ENCODE measurements at places on chromosomes 16 and 17.

DNA sequence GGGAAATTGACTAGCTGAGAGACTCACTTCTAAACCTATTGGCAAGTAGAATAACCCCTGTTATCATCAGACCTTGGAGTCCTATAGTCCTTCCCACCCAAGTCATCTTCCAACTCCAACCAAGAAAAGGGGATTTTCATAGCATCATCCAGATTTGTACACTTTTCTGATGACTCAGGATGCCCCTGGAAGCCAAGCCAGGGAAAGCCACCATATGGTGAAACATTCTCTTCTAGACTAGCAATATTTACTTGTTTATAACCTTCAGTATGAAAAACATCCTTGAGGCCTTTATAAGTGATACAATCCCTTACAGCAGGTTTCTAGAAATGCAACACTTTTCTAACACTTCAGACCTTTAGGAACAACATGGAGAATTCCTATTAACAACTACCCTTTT is 618.8 kb upstream of the CDH11 start:
- no peak for DNase-seq

DNA sequence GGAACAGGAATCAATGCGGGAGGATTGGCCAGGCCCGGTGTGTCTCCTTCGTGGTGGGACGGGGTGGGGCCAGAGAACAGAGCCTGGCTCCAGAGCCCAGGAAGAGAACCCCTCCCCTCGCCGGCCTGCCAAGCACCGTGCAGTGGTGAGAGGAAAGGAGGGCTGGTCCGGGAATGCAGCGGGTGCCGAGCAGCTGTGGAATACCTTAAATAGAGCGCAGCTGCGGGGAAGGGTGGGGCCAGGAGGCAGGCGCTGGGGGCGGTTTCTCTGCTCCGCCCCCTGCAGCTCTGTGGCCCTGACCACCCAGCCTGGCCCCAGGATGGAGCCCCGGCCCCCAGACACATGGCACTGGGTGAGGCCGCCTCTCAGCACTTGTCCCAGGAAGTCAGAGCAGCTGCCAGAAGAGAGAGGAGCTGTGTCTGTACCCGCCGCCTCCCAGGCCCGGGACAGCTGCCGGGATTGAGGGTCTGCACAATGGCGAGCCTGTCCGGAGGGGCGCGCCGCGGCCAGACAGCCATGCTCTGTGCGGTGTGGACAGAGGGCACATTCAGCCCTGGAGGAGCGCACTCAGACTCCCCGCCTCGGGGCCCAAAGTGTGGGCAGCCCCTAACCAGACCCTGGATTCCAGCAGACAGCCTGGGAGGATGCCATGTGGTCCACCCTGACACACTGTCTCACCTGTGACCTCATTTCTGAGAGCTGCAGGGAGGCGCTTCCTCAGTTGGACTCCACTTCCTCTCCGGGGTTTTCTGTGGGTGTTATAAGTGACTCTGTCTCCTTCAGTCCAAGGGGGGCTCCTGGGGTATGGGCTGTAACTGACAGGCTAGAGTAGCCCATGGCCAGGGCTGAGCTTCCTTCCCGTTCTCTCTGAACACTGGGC is 268.8 kb downstream of the SEC14L1 start:
- no peak for DNase-seq

GRCh38 chr17:38554430-38555350 is 51.1 kb downstream of the SRCIN1 start:
- no peak for DNase-seq

DNA sequence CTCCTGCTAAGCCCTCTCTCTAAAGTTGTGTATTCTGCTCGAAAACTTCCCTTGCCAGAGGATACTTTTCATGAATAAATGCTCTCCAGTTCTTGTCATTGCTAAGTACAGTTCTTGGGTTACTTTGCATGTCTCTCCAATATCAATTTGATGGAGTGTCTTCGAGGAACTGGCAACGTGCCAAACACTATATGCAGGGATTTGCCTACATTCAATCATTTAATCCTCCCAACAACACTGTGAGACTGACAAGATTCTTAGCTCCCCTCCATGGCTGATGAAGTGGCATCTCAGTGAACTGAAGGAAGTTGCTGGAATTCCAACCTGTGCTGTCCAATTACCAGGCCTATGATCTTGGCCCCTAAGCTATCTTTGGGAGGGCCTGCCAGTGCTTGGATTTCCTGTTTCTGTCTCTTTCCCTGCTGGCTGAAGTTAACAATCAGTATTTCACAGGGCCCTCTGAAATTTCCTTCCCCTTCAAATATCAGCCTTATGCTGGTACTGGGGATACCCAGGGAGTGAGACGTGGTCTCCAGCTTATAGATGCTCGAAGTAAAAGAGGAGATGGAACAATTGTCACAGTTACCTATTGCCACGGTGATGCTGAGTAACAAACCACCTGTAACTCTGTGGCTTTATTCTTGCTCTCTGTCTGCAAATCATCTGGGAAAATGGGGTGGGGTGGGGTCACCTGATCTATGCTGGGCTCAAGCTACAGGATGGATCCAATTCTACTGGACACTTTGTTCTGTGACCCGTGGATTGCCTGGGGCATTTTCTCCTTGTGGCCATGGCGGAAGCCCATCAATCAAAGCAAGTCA is 19.4 kb upstream of the CRISPLD2 start:
- DNase-seq: no peak

DNA sequence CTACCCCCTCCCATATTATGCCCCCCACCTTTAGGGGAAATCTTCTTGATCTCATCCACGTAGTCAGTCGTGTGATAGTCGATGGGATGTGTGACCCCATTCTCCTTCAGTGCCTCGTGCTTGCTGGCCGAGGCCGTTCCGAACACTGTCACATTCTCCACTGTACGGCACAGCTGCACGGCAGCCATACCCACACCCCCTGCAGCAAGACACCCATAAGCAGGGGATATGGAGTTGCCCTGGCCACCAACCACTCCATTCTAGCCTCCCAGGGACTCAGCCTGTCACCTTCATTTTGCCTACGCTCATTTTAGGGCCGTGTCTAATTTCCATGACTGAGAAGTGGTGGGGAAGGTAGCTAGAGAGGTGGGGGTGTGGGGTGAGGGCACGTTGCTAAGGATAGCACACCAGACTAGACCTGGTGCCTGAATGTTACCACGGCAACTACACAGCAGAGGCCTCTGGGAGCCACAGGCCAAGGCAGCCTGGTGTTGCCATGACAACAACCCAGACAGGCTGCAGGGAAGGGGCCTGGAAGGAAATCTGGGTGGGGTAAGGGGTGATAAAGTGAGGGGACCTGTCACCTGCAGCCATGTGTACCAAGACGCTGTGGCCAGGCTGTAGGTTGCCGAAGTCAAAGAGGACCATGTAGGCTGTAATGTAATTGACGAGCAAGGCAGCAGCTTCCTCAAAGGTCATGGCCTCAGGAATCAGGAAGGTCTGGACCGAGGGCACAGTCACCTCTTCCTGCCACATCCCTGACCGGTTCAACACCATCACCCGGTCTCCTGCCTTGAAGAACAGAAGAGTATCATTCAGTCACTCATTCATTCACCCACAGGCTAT is 4.0 kb downstream of the VAT1 start:
- no peak for DNase-seq

DNA sequence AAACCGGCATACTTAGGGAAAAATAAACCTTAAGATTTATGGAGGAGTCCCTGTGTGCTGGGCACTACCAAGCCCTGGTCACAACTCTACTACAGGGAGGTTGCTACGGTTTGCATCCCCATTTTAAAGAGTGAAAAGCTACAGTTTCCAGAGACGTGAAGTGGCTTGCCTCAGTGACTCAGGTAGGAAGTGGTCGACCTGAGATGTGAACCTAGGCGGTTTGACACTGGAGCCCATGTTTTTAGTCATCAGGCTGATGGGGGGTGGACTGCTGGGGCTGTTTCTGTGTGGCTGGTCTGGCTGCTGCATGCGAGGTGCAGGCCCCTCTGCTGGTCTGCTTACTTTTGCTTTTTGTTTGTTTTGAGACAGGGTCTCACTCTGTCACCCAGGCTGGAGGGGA is 6.6 kb downstream of the COX6A2 start:
- peak; percentile 25 for DNase-seq

- no peak for DNase-seq
These were observed 2.7 kb upstream of the TANC2 start for GRCh38 chr17:62963296-62963695.

GRCh38 chr17:65064452-65065019 is 8.0 kb upstream of the GNA13 start:
- DNase-seq: no peak

GRCh38 chr16:58026139-58026704 is 668 bp downstream of the MMP15 start:
- no peak for DNase-seq

- DNase-seq: no peak
These were observed 5.8 kb downstream of the TBX4 start for GRCh38 chr17:61458000-61458399.

DNA sequence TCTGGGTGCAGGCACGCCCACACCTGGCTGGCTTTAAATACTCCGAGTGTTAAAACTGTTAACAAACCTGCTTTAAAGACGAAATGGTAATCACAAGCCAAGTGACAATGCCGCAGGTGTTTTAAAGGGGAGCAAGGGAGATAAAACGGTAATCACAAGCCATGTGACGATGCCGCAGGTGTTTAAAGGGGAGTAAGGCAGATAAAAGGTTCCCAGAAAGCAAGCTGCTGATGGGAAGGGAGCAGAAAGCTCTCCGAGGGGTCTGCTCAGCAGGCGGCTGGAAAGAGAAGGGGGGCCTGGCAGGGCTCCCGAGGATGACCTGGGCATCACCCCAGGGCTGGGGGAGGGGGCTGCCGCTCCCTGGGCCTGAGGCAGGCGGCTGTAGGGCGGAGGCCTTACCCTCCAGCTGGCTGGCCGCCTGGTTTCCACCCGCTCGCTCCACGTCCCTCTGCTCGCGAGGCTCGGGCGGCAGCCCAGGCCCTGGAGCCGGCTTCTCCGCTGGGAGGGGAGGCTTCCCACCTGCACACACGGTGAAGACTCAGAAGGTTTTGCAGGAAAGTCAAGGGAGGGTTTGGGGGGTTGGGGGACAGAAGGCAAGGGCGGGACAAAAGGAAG is 12.1 kb downstream of the NDUFAF8 start:
- DNase-seq: no peak

GRCh38 chr16:89363621-89364393 is 126.6 kb downstream of the ANKRD11 start:
- no peak for DNase-seq

DNA sequence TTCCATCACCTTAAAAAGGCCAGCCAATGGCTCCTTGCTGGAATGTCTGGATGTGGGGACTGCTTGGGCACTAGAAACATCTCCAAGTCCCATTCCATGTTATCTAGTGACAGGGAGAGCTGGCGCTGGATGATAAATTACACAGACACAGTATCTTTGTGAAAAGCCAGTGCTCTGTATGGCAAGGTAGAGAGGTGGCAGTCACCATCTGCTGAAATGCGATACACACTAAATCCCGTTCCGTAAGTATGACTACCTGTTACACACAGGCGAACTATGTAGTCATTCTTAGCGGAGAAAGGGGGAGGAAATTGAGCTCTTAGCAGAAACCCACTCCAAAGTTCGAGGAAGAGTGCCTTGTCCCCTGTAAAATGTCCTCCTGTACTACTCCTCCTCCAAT is 81.0 kb upstream of the MYOCD start:
- DNase-seq: no peak

GRCh38 chr16:57884655-57885133 is 82.4 kb upstream of the KIFC3 start:
- DNase-seq: no peak

GRCh38 chr17:28319598-28319935 is 567 bp downstream of the TMEM97 start:
- DNase-seq: no peak

DNA sequence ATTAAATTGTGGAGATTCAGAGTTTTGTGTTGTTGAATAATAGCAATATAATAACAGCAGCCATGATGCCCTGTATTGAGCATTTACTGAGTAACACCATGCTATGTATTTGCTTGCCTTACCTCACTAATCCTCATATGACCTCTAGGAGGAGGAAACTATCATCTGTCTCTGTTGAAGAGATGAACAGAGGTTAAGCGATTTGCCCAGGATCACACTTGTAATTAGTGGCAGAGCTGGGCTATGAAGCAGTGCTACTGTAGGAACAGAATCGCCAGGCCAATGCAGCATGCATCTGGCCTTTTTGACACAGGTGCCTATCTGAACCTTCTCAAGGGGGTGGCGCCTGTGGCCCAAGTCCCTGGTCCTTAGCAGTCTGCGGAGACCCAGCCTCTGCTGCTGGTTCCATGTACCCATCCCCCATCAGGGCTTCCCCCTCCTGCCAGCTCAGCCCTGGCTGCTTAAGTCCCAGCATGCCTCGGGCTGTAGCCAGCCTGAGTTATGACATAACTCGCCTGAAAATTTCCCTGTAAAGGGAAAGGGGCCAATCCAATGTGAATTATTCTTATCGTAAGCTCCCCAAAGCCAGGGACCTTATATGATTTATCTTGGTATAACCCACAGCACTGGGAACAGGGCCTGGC is 50.4 kb upstream of the HS3ST2 start:
- no peak for DNase-seq

GRCh38 chr17:33105911-33106310 is 114.3 kb downstream of the SPACA3 start:
- DNase-seq: no peak

- DNase-seq: no peak
These were observed 6.0 kb downstream of the CIITA start for GRCh38 chr16:10883004-10883403.

DNA sequence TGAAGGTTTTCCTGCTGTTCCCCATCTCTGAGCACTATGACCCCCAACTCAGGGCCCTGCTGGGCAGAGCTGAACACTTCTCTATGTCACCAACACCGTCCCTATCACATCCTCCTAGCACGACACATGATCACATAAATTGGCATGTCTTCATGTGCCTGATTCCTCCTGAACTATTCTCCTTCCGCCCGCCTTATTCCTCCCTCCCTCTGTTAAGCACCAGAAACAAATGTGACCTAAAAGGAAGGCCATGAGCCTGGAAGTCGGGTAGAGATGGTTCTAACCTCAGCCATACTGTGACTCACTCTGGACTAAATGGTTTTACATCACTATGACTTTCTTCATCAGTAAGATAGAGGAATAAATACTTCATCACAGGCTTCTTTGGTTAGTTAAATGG is 80.8 kb upstream of the DYNLRB2 start:
- no peak for DNase-seq

DNA sequence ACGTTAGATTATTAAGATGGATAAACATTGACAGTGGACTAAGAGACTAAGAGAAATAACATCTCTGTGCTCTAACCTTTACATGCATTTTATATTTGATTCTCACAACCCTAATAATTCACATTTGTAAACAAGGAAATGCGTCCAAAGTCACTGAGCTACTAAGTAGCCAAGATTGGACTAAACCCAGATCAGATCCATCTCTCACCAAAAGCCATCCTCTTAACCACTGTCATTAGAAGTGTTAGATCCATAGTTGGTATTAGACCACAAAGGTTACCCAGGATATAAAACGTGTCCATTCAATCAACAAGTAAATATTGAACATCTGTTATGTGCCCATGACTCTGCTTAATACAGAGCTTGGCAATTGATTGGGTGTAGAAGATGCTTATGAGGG is 5.2 kb downstream of the HSD17B2 start:
- no peak for DNase-seq

Measured in stimulated activated CD8-positive, alpha-beta memory T cell treated with anti-CD3 and anti-CD28 coated beads, Interleukin-15, amount 100 ng/mL, for 4 hours (primary cell).